ENCODE measurements at places on chromosomes 5 and 9. TPM values are rescaled to one million over a fixed set of nuclear protein-coding genes. Genes with fewer than 3 reads are reported as not detected.

- H3K4me3 ChIP-seq: no peak overlapping the region
- peaks cover 85% of the 10 kb centered on the region for H3K4me1 ChIP-seq
- H3K27me3 ChIP-seq: no peaks in the 10 kb centered on the region
- H3K36me3 ChIP-seq: peaks cover 23% of the 10 kb centered on the region
- H3K27ac ChIP-seq: peak overlapping the region; percentile 63
- peak; percentile 69 for DNase-seq
Observed at GRCh38 chr9:120904061-120904977, 22.3 kb downstream of the TRAF1 start.

- no peak for DNase-seq
- no peaks in the 10 kb centered on the region for H3K36me3 ChIP-seq
- H3K4me3 ChIP-seq: no peak overlapping the region
- H3K27me3 ChIP-seq: no peaks in the 10 kb centered on the region
- no peak overlapping the region for H3K27ac ChIP-seq
Observed at GRCh38 chr5:84382363-84383295, 2.1 kb downstream of the EDIL3 start.

DNA sequence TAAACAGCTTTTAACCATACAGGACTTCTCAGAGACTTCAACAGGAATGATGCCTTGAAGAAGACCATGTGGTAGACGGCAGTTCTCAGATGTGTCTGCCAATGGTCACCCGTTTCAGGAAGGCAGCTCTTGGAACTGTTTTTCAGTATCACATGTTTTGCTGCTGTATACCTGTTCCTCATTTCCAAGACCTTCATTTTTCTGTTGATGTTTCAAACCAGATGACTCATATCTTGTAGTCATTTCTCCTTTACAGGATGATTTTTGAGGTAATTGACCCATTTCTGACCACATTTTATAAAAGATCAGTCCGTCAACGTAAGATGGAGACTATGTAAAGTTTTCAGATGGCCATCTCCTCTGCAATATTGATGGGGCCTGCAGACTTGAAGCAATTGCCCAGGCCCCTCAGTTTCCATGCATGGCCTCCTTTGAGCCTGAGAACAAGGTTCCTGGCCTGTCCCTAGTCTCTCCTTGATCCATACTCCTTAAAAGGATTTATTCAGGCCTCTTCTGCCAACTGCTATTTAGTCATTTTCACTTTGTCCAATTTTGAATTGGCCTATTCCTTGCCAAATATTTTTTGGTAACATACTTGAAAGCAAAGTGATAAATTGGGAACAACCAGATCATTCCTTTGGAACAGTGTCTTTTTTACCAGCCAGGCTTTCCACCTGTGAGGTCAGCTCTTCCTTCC lies 128.6 kb downstream of the PDZD2 start:
- H3K4me1 ChIP-seq: no peaks in the 10 kb centered on the region
- no peaks in the 10 kb centered on the region for H3K36me3 ChIP-seq
- H3K27ac ChIP-seq: no peak overlapping the region
- DNase-seq: no peak

GRCh38 chr5:103177543-103177942 lies 57.4 kb downstream of the PPIP5K2 start:
- H3K27ac ChIP-seq: no peak overlapping the region
- H3K4me3 ChIP-seq: no peak overlapping the region
- H3K4me1 ChIP-seq: no peaks in the 10 kb centered on the region
- H3K36me3 ChIP-seq: peaks cover 23% of the 10 kb centered on the region
- DNase-seq: no peak
- H3K27me3 ChIP-seq: no peaks in the 10 kb centered on the region

DNA sequence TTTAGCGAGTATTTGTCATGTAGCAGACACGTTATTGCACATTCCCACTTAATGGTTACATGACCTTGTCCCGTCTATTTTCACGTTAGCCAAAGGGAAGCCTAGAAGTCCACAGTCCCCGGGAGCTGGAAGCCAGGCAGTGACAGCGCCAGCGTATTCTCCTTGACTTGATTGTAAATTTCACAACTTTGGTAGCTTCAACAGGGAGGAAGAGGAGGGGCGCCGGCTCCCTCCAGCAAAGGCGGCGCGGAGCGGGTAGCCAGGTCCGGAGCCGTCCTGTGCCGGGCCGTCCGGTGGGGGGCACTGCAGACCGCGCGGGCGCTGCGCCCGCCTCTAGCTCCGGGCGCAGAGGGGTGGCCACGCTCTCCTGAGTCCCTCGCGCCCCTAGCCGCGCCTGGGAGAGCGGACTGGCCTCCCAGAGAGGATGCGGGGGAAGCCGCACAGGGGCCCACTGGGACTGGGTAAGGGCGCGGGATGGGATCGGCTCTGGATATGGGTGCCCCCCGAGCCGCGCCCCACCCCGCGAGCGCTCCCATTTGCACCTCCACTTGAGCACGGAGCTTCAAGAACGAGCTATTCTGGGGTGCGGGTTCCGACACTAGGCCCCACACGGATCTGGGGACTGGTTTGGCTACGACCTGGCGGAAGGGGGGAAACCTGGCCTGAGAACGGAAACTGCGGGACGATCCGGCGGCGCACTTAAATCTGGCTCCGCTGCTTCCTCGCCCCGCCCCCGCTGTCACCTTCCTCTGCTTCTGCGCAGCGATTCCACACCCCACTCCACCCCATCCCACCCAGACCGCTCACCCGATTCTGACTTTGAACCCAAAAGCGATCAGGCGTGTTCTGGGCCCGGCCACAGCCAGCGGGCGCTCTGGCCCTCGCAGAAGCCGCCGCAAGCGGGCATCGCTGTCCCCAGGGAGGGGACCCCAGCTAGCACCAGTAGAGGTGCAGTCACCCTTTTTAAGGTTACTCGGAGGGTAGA lies 23.8 kb downstream of the KLF4 start:
- no peak overlapping the region for H3K4me3 ChIP-seq
- no peaks in the 10 kb centered on the region for H3K36me3 ChIP-seq
- no peak for DNase-seq
- peaks cover 10% of the 10 kb centered on the region for H3K27me3 ChIP-seq
- no peak overlapping the region for H3K27ac ChIP-seq
- H3K4me1 ChIP-seq: no peaks in the 10 kb centered on the region

DNA sequence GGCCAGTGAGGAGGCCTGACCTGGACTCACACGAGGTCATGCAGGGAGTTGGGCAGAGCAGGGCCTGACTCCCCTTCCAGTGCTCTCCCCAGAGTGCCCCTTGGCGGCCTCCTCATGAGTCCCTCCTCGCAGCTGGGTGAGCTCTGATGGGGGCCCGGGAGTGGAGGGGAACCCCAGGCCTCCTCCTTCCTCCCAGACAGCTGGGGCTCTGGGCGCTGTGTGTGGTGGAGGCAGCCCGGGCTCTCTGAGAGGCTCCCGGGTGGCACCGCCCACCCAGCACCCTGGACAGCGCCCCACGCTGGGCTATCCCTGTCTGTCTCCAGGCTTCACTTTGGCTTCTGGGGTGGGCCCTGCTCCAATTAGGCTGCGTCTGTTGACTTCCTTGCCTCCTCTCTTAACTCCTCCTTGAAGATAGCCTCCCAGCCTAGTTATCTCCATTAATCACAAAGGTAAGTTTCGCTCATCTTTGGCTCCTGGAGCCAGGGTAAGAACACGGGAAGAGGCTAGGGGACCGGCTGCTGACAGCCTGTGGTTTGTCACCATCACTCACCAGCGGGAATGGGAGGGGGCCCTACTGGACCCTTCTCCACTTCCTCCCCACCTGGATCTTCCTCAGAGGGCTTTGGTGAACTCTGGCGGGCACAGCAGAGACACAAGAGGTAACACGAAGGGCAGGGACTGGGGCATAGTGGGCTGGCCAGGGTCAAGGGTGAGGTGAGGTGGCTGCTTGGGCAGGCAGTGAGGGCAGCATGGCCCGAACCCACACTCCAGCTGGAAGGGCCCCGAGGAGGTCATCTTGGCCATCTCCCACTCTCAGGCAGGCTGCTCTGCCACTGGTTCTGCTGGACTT lies 13.1 kb downstream of the PSD2 start:
- no peak overlapping the region for H3K4me3 ChIP-seq
- no peaks in the 10 kb centered on the region for H3K4me1 ChIP-seq
- H3K27me3 ChIP-seq: no peaks in the 10 kb centered on the region
- no peaks in the 10 kb centered on the region for H3K36me3 ChIP-seq
- DNase-seq: no peak
- H3K27ac ChIP-seq: no peak overlapping the region

- no peak overlapping the region for H3K27ac ChIP-seq
- no peaks in the 10 kb centered on the region for H3K4me1 ChIP-seq
- no peak for DNase-seq
- no peak overlapping the region for H3K4me3 ChIP-seq
- H3K27me3 ChIP-seq: no peaks in the 10 kb centered on the region
Observed at GRCh38 chr5:117738571-117738970, 1163.9 kb upstream of the SEMA6A start.

- no peak for DNase-seq
- H3K27me3 ChIP-seq: no peaks in the 10 kb centered on the region
- H3K4me3 ChIP-seq: no peak overlapping the region
- H3K36me3 ChIP-seq: peaks cover 64% of the 10 kb centered on the region
- no peak overlapping the region for H3K27ac ChIP-seq
Observed at GRCh38 chr9:98010445-98010844, 27.3 kb downstream of the ANP32B start.

- H3K27ac ChIP-seq: no peak overlapping the region
- no peaks in the 10 kb centered on the region for H3K36me3 ChIP-seq
- H3K4me1 ChIP-seq: no peaks in the 10 kb centered on the region
- no peak overlapping the region for H3K4me3 ChIP-seq
Observed at GRCh38 chr5:35112300-35112699, 64.6 kb upstream of the AGXT2 start.

- H3K27me3 ChIP-seq: no peaks in the 10 kb centered on the region
- no peaks in the 10 kb centered on the region for H3K36me3 ChIP-seq
- no peak overlapping the region for H3K27ac ChIP-seq
- no peak overlapping the region for H3K4me3 ChIP-seq
- H3K4me1 ChIP-seq: no peaks in the 10 kb centered on the region
Observed at GRCh38 chr9:94147776-94148175, 63.5 kb downstream of the PTPDC1 start.

DNA sequence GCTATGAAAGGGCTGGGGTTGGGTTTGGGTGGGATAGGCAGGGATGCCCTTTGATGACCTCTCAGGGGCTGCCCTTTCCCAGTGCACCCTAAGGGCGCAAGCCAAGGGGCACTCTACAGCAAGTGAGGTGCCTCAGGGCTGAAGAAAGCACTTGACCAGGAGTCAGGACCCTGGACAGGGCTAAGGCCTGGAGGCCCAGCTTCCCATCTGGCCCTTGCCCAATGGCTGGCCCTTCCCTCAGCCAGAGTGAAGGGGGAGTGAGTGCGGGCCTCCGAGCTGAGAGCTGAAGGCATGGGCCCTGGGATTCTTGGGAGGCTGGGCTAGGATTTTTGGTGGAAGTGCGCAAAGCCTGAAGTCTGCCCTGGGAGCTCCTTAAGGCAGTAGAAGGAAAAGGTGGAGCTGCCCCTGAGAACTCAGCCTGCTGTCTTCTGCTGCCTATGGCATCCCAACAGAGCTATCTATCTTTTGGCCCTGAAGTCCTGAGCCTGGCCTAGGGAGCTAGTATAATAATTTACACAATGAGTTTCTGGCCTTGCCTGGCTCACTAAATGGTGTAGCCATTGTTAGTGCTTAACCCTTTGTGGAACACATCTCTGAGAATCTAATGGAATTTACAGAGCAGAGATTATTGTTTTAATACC lies 16.4 kb downstream of the JADE2 start:
- no peak overlapping the region for H3K4me3 ChIP-seq
- H3K36me3 ChIP-seq: peaks cover 42% of the 10 kb centered on the region
- H3K4me1 ChIP-seq: peaks cover 31% of the 10 kb centered on the region

- H3K27me3 ChIP-seq: no peaks in the 10 kb centered on the region
- DNase-seq: no peak
- no peak overlapping the region for H3K27ac ChIP-seq
- no peaks in the 10 kb centered on the region for H3K36me3 ChIP-seq
- H3K4me1 ChIP-seq: no peaks in the 10 kb centered on the region
- H3K4me3 ChIP-seq: no peak overlapping the region
Observed at GRCh38 chr9:90107726-90108655, 503.2 kb downstream of the GADD45G start.

DNA sequence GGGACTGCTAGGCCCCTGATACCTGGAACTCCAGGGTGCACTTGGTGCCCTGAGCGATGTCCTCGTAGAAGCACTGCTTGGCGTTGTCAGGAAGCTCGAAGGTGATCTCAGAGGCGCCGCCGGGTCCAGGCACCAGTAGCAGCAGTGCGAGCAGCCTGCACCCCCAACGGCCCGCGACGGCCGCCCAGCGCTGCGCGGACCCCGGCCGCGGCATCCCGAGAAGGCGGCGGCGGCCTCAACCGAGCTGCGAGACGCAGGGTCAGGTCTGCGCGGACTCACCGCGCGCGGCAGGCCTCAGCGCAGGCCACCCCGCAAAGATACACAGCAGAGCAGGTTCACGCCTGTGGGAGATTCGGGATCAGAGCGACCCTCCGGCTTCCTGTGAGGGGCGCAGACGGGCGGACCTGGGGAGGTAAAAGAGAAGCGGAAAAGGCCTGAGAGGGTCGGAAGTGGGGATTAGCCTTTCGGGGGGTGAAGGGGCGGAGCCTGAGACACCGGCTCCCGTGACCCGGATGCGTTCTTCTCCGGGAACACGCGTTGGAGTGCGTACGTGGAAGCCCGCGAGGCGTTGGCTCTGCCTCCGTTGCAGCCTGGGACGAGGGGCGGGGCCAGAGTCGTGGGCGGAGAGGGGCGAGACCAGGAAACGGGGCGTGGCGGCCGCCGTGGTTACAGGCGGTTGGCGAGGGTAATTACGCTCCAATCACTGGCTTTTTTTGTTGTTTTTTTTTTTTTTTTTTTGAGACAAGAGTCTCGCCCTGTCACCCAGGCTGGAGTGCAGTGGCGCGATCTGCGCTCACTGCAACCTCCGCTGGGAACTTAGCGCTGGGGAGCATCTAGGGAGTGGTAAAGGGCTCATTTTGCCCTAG lies at the start of gene TMED7:
TMED7 (minus strand) TSS at position 458 of the 866 bp plus-strand sequence; CDS start at position 214, 244 bp downstream.
- DNase-seq: peak; percentile 99
- peak within 1 kb of the TSS; percentile 80 for H3K4me3 ChIP-seq
- H3K27ac ChIP-seq: peak within 1 kb of the TSS; percentile 85
- peaks cover 35% of the 10 kb centered on the region for H3K4me1 ChIP-seq

DNA sequence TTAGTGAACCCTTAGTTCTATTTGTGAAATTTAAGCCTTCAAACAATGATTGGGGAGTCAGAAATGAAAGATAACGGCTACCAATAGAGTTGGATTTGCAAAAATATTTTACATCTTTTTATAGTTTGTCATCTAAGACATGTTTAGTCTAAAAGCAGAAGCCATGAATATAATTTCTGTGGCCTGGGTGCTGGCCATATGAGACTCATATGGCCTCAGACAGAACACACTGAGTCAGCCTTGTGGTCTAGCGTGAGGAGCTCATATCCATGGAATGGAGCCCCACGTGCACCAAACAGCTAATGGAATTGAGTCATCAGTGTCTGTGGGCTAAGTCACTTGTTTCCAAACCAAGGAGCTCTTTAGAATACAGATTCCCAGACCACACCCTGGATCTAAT lies 240.7 kb upstream of the NREP start:
- no peak overlapping the region for H3K4me3 ChIP-seq
- H3K27me3 ChIP-seq: no peaks in the 10 kb centered on the region
- no peak overlapping the region for H3K27ac ChIP-seq
- DNase-seq: no peak
- no peaks in the 10 kb centered on the region for H3K36me3 ChIP-seq
- H3K4me1 ChIP-seq: no peaks in the 10 kb centered on the region

The CDC25C gene
- total RNA-seq: 5.3 TPM

The INSL4 gene
- total RNA-seq: not detected

The EQTN gene
- total RNA-seq: not detected

The MAMDC4 gene
- 12.2 TPM for total RNA-seq

All from CD8-positive, alpha-beta memory T cell (primary cell).